Activated CD8-positive, alpha-beta T cell treated with anti-CD3 and anti-CD28 coated beads for 36 hours (primary cell): ENCODE measurements at places on chromosomes 16 and 17.
A peak's percentile ranks its signal among the peaks of the same experiment; 100 is the strongest.

GRCh38 chr17:81066072-81066471, 31.1 kb downstream of the BAIAP2 start:
- no peaks in the 10 kb centered on the region for H3K4me1 ChIP-seq
- no peak overlapping the region for H3K4me3 ChIP-seq
- no peaks in the 10 kb centered on the region for H3K27me3 ChIP-seq
- H3K36me3 ChIP-seq: no peaks in the 10 kb centered on the region

DNA sequence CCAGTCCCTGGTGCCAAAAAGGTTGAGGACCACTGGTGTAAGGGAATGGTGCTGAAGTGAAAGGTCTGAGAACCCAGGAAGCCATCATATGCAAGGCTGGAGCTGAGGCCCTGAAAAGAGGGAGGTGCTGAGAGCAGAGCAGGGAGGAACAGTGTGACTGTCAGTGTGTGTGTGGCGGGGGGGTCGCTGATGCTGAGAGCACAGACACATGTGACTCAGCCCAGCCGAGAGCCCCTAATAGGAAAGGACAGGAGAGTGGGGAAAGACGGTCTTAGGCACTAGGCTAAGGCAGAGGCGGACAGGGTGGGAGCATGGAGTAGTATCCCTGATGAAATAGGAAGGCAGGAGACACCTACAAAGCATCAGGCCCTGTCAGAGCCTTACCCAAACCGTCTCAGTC, 1.2 kb downstream of the B9D1 start:
- peak overlapping the region; percentile 81 for H3K4me3 ChIP-seq
- no peak overlapping the region for H3K27ac ChIP-seq

DNA sequence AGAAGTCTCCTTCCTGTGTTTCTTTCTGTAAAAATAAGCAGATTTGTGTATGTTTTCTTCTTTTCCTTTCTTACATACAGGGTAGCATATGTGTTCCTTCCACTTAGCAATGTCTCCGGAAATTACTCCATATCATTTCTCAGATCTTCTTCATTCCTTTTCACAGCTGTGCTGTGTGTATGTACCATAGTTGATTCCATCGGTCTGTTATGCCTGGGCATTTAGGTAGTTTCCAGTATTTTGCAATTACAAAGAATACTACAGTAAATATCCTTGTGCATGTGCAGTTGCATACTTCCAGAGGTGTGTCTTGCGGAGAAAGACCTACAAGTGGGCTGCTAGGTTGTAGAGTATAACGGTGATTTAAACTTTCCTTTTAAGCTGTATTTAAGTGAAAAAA, 69.8 kb downstream of the CLEC16A start:
- no peaks in the 10 kb centered on the region for H3K27me3 ChIP-seq
- no peak for DNase-seq
- no peak overlapping the region for H3K4me3 ChIP-seq
- no peak overlapping the region for H3K27ac ChIP-seq
- peaks cover 18% of the 10 kb centered on the region for H3K36me3 ChIP-seq
- peaks cover 12% of the 10 kb centered on the region for H3K4me1 ChIP-seq

- peaks cover 28% of the 10 kb centered on the region for H3K36me3 ChIP-seq
- H3K27me3 ChIP-seq: peaks cover 2% of the 10 kb centered on the region
- no peak for DNase-seq
Measured at GRCh38 chr17:28385037-28385400, 13.5 kb downstream of the SARM1 start.

GRCh38 chr17:3447625-3448024, 14.0 kb upstream of the OR1E2 start:
- H3K4me1 ChIP-seq: no peaks in the 10 kb centered on the region
- peaks cover 9% of the 10 kb centered on the region for H3K27me3 ChIP-seq
- H3K4me3 ChIP-seq: no peak overlapping the region
- H3K27ac ChIP-seq: no peak overlapping the region

- peaks cover 2% of the 10 kb centered on the region for H3K27me3 ChIP-seq
- no peak overlapping the region for H3K4me3 ChIP-seq
- no peak for DNase-seq
- no peaks in the 10 kb centered on the region for H3K4me1 ChIP-seq
- no peaks in the 10 kb centered on the region for H3K36me3 ChIP-seq
Measured at GRCh38 chr16:83335076-83335475, 472.7 kb upstream of the HSBP1 start.
